ENCODE measurements at places on chromosomes 12 and 14.

- no peak for DNase-seq
These were observed 94.4 kb downstream of the KCNK10 start for GRCh38 chr14:88228522-88229236.

- DNase-seq, result no peak
These were observed 48.7 kb downstream of the CCDC88C start for GRCh38 chr14:91368776-91369416.

DNA sequence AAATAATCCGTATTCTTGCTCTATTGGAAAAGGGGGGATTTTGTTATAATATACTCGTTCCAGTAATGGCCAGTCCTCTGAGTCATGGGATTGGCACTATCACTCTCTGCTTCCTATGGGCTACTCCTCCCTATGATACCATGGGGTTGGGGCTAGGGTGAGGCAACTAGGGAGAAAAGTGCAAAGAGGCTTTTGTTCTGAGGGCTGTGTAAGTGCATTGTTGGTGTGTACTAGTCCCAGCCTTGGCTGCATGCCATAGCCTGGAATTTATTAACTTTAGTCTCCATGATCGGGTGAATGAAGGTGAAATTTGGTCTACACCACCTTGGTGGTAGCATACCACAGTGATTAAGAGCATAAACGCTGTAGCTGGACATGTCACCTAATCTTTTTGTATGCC is 247.6 kb downstream of the RPAP3 start:
- no peak for DNase-seq

- no peak for DNase-seq
These were observed 45.1 kb upstream of the VRK1 start for GRCh38 chr14:96752125-96752524.

GRCh38 chr14:26738571-26738970 is 140.7 kb upstream of the NOVA1 start:
- no peak for DNase-seq

DNA sequence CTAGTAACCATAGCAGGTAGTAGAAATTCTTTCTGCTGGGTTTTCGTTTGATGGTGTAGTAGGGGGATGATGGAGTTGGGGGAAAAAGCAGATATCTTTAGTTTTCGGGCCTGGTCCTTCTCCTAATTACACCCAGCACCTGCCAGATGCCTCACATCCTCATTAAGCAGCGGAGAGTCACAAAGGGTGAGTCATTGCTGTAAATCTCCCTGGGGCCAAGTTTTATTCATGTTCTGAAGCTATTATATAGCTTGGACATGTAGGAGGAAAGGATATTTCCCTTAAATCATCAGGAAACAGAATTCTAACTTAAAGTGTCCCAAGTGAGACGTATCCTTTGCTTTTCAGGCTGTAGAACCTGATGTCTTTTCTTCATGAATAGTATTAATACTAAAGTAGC is 4.9 kb upstream of the NECAP1 start:
- DNase-seq, result no peak

- no peak for DNase-seq
These were observed 58.1 kb downstream of the FGD4 start for GRCh38 chr12:32457251-32458025.

- DNase-seq, result no peak
These were observed 73.3 kb downstream of the RASSF8 start for GRCh38 chr12:26031827-26032226.

DNA sequence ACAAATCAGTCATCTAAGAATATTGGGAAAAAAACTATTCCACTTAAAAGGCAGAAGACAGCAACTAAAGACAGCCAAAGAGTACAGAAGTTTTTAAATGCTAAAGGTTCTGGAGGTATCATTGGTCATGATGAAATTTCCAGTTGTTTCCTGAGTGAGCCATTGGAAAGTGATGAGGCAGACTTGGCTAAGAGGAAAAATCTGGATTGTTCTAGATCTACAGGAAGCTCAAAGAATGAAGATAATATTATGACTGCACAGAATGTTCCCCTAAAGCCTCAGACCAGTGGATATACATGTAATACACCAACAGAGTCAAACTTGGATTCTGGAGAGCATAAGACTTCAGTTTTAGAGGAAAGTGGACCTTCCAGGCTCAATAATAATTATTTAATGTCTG is 22.8 kb downstream of the GALNT4 start:
- no peak for DNase-seq

- no peak for DNase-seq
These were observed 66.8 kb downstream of the TGFB3 start for GRCh38 chr14:75915045-75915444.

Measured in CD4-positive, alpha-beta T cell treated with Interleukin-17A for 4 hours (primary cell).